ENCODE measurements at places on chromosomes 13 and 19.

DNA sequence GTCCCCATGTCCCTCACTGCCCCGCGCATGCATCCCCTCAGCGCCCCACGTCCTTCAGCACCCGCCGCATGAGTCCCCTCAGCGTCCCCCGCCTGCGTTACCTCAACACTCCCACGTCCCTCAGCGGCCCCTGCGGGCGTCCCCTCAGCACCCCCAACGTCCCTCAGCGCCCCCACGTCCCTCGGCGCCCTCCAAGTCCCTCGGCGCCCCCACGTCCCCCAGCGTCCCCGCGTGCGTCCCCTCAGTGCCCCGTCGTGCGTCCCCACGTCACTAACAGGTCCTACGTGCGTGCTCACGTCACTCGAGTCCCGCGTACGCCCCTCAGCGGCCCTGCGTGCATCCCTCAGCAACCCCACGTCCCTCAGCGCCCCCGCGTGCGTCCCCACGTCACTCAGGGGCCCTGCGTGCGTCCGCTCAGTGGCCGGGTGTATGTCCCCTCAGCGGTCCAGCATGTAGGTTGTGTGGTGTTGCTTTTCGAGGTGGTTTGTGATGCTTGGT lies 19.5 kb upstream of the GAS6 start:
- no peak for DNase-seq

DNA sequence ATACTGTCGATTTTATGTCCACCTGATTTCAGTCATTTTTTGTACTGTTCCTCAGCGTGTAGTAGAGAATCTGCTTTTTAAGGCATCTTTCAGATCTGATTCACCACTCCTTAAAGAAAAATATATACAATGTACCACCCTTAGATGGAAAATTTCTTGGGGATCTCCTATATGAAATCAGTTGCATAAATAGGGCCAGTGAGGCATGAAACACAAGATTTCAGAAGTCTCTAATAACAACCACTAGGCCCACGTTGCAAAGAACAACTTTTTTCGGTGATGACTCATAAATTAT lies 1.4 kb downstream of the USP12 start:
- DNase-seq, result peak; percentile 67

GRCh38 chr19:14686411-14686810 lies 3.4 kb upstream of the ZNF333 start:
- no peak for DNase-seq

- no peak for DNase-seq
Measured at GRCh38 chr19:38616265-38616664, 1.5 kb downstream of the MAP4K1 start.

DNA sequence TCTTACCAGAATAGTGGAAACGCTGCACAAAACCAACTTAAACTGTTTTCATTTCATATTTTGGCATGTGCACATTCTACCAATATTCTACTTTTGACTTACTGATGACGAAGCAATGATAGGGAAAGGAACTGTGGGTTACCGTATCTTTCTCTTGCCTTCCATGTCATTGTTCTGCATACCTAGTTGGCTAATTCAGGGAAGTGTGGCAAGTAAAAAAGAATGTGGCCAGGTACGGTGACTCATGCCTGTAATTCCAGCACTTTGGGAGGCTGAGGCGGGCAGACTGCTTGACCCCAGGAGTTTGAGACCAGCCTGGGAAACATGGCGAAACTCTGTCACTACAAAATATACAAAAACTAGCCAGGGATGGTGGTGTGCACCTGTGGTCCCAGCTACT lies 108.2 kb downstream of the SIPA1L3 start:
- no peak for DNase-seq

GRCh38 chr13:27496536-27497273 lies 46.3 kb upstream of the MTIF3 start:
- no peak for DNase-seq

Measured in stromal cell of bone marrow (primary cell).